ENCODE measurements at places on chromosomes 3 and 15. TPM values are rescaled to one million over a fixed set of nuclear protein-coding genes. Genes with fewer than 3 reads are reported as not detected.

- no peak for DNase-seq
These were observed 79.9 kb downstream of the NR2F2 start for GRCh38 chr15:96410175-96411055.

- DNase-seq: no peak
These were observed 52.6 kb downstream of the NMD3 start for GRCh38 chr3:161273589-161274218.

DNA sequence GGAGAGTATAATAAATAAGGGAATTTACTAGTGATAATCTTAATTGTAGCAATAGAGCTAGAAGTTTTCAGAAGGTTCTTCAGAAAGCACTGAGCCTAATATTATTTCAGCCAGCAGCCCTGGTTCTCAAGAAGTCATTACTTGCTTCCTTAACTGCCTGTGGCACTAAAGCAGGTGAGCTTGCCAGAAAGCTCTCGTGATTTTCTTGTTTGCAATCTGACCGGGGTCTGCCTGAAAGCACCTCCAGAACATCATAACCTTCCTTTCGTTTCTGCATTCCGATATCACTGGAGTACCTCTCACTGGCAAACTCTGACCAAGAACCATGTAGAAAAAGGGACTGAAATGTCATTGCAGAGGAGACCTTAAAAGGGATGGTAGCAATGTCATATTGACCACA, 510.3 kb downstream of the ZIC1 start:
- no peak for DNase-seq

DNA sequence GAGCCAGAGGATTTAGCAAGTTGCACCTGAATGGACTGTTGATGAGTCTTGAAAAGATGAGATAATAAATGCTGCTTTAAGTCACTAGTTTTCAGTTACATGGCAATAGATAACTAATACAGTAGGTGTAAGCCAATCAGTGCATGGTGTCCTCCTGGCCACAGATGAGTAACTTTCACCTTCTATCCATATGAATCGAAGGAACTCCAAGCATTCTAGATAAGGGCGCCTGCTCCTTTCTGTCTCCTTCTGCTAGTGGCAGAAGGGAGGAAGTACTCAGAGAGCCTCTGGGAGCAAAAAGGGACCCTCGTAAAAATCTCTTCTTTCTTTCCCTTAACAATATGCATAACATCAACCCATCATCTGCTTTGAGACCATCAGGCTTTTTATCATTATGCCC, 37.3 kb downstream of the TM6SF1 start:
- no peak for DNase-seq

GRCh38 chr15:91919014-91919534, 65.6 kb downstream of the SLCO3A1 start:
- DNase-seq: no peak

HYKK gene
- total RNA-seq: 1.5 TPM

SYNPR gene
- total RNA-seq: not detected

KCNAB1 gene
- not detected for total RNA-seq

Data from activated naive CD8-positive, alpha-beta T cell treated with anti-CD3 and anti-CD28 coated beads for 36 hours (primary cell).